Osteocyte (in vitro differentiated cells): ENCODE measurements at places on chromosomes 6 and 20. TPM values are rescaled to one million over a fixed set of nuclear protein-coding genes. Genes with fewer than 3 reads are reported as not detected.

DNA sequence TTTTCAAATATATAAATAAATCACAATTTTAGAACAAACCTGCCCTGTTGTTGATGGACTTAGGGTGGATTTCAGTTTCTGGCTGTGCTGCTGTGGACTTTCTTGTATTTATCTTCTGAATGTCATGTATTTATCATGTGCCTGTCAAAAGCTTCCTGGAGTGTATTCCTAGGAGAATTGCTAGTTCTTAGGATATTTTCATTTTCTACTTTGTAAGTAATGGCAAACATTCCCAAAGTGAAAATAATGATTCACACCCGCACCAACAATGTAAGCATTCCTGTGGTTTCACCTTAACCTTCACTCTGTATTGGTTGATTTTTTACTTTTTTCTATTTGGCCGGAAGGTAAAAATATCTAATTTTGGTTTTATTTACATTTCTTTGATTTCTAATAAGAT is 387.8 kb downstream of the SMOC2 start:
- DNase-seq = no peak

GRCh38 chr6:40874495-40874894 is 164.5 kb downstream of the UNC5CL start:
- DNase-seq = no peak

GRCh38 chr6:113697632-113698410 is 159.3 kb upstream of the MARCKS start:
- no peak for DNase-seq

DNA sequence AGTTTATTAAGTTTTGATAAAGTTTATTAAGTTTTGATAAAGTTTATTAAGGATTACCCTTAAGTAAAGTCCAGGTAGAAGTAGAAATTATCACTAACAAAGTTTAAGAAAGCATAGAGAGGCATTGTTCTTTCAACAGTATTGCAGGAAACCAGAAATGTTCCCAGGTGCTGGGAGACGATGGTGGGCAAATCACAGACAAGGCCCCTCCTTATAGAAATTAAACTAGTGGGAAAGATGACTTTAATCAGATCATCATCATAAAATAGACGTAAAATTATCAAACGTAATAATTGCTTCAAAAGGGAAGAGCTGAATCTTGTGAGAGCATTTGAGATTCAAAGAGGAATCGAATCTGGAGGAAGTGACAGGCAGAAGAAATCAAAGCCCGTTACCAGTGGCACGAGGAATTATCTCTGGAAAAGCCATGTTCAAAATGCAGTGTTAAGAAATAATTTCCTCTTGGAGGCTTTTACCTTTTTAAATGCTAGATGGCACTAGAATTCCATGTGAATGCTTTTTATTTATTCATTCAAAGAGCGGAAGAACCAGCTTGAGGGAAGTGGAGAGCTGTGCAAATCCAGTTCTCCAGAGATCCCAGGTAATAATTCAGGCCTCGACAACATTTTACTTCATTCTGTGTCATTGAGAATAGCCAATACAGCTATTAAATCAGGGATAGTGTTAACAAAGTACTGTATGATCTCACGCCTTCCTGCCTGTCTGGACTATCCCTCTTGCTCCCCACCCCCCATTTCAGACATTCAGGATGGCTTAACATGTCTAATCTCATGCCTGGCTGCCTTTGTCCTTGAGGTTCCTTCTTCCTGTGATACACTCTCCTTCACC is 1.0 kb upstream of the APMAP start:
- no peak for DNase-seq

DNA sequence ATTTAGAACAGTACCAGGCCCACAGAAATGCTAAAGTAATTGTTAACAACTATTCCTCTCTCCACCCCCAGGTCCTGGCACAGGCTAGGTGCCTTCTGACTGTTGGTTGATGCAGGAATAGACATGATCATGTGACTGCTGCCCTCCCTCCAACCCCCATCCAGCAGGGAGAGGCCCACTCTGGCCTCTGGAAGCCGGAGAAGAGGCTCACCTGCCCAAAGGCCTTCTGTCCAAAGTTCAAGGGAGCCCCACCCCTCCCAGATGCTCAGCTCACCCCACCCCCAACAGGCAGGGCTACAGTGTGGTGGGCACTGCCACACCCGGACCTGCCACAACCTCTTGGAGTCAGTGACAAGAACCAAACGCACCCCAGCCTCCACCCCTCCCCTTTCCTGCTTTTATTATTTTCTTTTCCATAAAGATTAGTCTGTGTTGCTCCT is 26.9 kb upstream of the FOXP4 start:
- DNase-seq = no peak

Gene GSTA3
- total RNA-seq = not detected in 2 replicates

- DNase-seq = no peak
These were observed 3.0 kb downstream of the E2F3 start for GRCh38 chr6:20404641-20405032.

- no peak for DNase-seq
These were observed 259.8 kb upstream of the FLRT3 start for GRCh38 chr20:14597206-14597715.

DNA sequence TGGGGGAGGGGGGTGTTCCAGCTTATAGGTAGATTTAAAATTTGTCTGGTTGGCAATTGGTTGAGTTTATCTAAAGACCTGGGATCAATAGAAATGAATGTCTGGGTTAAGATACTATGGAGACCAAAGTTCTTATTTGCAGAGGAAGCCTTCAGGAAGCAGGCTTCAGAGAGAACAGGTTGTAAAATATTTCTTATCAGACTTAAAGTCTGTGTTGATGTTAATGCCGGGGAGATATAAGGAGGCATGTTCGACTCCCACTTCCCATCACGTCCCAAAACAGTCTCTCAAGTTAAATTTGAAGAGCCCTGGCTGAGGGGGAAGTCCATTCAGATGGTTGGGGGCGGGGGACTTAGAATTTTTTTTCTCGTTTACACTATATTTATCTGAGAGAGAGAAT is 12.3 kb upstream of the BLCAP start:
- DNase-seq = no peak

DNA sequence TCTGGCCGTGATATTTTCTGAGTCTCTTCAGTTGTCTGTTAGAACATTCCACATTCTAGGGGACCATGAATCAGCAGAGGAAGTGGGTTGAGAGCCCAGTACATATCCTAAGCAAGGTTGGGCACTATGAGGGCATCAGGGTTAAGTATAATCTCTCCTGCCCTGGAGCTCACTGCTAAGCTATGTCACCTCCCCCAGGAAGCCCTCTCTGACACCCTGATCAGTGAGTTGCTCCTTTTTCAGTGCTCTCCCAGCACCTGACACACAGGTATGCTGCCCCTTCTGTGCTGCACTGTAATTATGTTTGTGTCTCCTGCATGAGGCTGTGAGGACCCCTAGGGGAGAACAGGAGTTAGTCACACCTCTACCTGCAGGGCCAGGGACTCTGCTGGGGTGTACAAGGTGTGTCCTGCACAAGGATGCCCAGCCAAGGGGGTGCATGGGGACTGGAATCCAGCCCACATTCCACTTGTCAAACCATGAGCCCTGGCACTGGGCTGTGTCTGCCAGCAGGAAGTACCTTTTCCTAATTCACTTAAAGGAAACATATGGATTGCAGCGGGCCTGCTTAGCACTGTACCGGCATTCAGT is 3.9 kb downstream of the RAB44 start:
- no peak for DNase-seq

DNA sequence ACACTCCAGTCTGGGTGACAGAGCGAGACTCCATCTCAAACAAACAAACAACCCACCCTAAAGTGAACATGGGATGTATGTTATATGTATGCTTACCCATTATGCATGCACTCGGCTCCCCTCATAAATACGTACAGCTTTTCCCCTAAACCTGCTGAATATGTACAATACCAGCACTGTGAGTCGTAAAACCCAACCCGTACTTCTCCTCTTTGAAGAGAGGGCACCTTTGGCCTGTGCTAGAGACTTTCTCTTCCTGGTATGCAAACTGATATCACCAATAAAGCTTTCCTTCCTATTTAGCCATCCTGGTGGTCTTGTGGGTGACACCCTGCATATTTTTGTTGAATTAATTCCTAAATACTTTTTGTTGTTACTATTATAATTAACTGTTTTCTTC is 51.3 kb downstream of the VSTM2L start:
- DNase-seq = no peak

GRCh38 chr6:113699239-113699638 is 157.9 kb upstream of the MARCKS start:
- no peak for DNase-seq

DNA sequence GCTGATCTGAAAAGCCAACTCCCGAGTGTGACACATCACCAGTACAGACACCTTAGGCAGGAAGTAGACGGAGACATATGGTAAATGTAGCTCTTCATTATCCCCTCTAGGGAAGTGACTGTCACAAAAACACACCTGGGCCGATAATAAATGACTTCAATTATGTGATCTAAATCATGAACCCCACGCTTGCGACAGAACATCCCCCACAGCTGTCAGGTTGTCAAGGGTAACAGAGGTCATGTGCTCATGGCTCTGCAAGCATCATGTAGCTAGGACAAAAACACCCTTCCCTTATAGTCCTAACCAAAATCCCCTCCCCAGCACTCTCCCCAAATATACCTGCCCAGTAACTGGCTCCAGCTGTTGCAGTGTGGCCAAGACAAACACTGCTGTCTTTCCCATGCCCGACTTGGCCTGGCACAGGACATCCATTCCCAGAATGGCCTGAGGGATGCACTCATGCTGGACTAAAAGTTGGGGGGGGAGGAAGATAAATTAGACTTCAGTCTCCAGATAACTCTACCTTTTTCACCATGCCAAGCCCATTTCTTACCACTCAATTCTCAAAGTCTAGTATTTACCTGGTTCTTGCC is 2.9 kb downstream of the DDX39B start:
- no peak for DNase-seq

DNA sequence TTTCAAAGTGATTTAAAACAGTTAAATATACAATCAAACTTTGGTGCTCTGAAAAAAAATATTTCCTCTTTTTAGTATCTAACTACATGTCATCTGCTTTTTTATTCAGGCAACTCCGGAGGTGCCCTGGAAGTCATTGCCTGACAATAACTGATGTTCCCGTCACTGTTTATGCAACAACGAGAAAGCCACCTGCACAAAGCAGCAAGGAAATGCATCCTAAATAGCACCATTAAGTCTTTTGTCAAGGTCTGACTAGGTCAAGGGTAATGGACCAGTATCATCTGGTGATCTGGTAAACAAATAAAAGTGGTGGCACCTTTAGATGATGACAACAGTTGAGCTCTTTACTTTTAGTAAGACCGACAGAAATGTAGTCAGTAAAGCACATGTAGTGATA is 13.2 kb downstream of the FAM229B start:
- no peak for DNase-seq

GRCh38 chr6:52985228-52985627 is 9.9 kb downstream of the GSTA4 start:
- DNase-seq = no peak

Gene SPAG4
- 1.8 and 1.9 TPM in 2 replicates for total RNA-seq

GRCh38 chr6:73586416-73586974 is 65.7 kb upstream of the EEF1A1 start:
- DNase-seq = no peak

DNA sequence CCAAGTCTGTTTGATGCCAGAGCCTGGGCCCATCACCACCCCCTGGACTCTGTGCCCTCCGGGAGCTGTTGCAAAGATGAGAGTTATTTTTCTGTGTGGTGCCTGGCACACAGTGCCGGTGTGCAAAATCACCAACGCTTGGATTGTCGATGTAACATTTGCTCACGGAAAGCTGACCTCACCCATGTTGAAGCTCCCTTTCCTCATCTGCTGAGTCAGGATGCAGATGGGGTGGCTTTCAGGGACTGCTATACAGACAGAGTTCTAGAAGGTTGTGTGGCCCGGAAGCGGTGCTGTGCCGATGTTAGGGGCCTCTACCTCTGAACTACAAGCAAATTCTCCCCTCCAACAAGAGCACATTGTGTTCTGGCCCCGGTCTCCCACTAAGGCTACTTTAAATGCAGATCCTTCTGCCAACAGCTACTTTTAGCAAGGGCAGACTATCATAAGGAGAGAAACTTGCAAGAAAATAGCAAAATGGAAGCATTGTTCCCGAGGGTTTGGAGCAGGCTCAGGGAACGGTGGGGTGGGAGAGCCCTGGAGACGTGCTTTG is 34.0 kb downstream of the EYA2 start:
- no peak for DNase-seq

GRCh38 chr6:77326029-77326428 is 137.3 kb downstream of the HTR1B start:
- no peak for DNase-seq

DNA sequence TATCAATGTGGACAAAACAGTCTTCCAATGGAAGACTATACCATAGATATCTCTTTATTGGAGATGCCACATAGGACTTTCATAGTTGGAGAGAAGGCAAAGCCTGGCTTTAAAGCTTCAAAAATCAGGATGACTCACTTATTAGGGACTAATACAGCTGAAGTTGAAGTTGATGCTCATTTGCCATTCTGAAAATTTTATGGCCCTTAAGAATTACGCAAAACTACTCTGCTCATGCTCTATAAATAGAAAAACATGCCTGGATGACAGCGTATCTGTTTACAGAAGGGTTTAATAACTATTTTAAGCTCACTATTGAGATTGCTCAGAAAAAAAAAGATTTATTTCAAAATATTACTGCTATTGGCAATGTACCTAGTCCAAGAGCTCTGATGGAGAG is 155.5 kb upstream of the DST start:
- DNase-seq = no peak

- DNase-seq = no peak
These were observed 9.1 kb downstream of the TRIM31 start for GRCh38 chr6:30103872-30104179.

DNA sequence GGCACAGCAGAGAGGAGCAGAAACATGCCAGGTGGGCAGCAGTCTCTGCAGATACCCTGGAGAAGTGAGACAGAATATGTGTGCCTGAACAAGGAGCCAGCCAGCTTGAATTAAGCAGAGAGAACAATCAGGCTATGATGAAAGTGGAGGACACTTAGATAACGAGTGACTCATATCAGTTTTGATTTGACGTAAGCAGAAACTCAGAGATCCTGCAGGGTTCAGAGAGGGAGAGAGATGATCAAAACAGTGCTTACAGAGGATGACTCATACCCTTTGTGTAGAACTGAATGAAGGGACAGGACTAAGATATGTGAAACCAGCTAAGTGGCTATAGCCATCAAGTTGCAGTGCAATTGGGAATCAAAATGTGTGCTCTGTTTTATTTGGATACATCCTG is 300.7 kb downstream of the TENT5A start:
- no peak for DNase-seq

DNA sequence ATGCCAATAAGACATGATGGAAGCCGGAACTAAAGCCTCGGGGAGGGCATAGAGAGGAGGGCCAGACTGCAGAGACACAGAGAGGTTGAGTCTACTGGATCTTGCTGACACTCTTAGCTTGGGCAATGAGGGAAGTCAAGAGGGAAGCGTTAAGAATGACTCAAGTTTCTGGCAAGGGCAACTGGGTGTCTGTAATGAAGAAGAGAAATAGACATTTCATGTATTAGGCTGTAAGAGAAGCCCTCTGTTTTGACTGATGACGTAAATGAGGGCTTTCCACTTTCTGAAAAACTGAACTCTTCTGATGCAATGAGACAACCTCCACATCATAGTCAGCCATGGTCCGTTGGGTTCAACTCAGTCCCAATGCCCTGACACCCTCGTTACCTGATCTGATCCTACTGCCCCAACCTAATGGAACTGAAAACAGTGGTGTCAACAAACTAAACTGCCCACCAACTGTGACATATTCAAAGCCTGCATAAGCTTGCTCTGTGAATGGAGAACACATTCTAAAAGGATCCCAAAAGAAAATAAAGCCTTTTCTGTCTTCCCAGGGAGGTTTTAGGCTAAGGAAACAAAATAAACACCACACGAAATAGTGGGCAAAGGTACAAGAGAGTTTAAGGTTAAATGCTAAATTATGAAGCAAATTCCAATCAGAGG is 45.8 kb upstream of the PNRC1 start:
- DNase-seq = no peak

GRCh38 chr20:22268675-22269074 is 315.7 kb downstream of the FOXA2 start:
- DNase-seq = no peak
